ENCODE measurements at places on chromosomes 1 and 21.

DNA sequence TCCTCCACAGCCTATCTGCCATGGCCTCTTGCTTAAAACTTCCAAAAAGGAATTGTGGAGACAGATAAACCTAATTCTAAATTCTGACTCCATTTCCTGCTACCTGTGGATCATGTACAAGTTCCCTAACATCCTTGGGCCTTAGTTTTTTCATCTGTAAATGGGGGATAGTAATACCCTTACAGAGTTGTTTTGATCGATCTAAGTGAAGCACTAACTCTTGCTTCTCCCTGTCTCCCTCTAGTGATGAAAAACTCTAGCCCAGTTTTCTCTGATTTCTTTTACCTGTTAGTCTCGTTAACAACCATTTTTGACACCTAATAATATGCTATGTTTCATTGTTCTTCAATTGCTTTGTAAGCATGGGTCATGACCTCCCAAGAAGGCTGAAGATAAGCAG lies 65.9 kb downstream of the TM2D1 start:
- DNase-seq = no peak

- no peak for DNase-seq
These were observed 37.4 kb downstream of the CC2D1B start for GRCh38 chr1:52328615-52329014.

GRCh38 chr1:170583186-170583585 lies 51.2 kb downstream of the GORAB start:
- no peak for DNase-seq

- DNase-seq = no peak
These were observed 29.4 kb upstream of the POU3F1 start for GRCh38 chr1:38076038-38076437.

DNA sequence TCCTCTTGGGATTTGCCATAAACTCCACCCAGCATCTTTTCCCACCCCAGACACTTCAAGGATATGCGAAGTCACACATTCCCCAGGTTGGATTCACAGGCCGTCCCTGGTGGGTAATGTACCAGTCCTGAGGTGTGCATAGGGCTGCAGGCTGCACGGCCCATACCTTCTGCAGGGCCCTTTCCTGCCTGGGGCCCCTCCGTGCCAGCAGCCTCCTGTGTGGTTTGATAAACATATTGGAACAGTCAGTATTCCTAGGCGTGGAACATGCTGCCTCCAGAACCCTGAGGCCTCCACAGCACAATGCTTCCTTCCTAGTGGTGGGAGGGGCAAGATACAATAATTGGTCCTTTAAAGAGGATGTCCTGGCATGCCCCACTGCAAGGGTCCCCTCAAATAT lies 26.6 kb downstream of the IL10RB start:
- DNase-seq = no peak

GRCh38 chr1:58907398-58907797 lies 123.6 kb upstream of the JUN start:
- DNase-seq = no peak

GRCh38 chr1:192552760-192553191 lies 22.8 kb upstream of the RGS1 start:
- DNase-seq = no peak

DNA sequence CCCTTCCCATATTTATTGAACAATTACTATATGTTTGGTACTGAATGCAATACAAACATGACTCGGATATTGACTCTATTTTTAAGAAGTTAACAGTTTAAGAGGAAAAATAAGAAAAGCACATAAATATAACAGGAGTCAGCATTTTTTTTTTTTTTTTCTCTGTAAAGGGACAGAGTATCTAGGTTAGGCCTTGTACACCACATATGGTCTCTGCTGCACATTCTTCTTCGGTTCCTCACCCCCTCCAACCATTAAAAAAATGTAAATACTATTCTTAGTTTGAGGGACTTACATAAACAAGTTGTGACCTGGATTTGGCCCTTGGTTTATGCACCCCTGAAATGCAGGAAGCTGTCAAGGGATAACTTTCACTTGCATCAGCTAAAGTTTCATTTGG lies 40.4 kb downstream of the PHC2 start:
- no peak for DNase-seq

DNA sequence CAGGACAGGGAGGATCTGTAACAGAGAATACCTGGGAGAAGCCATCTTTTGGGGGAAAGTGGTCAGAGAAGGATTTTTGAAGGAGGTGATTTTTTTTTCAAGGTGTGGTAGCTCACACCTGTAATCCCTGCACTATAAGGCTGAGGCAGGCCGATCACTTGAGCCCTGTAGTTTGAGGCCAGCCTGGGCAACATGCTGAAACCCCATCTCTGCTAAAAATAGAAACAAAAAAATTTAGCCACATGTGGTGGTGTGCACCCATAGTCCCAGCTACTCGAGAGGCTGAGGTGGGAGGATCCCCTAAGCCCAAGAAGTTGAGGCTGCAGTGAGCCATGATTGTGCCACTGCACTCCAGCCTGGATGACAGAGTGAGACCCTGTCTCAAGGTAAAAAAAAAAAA lies 67.4 kb upstream of the ARTN start:
- DNase-seq = no peak

GRCh38 chr21:26374817-26375216 lies 198.3 kb downstream of the CYYR1 start:
- no peak for DNase-seq

DNA sequence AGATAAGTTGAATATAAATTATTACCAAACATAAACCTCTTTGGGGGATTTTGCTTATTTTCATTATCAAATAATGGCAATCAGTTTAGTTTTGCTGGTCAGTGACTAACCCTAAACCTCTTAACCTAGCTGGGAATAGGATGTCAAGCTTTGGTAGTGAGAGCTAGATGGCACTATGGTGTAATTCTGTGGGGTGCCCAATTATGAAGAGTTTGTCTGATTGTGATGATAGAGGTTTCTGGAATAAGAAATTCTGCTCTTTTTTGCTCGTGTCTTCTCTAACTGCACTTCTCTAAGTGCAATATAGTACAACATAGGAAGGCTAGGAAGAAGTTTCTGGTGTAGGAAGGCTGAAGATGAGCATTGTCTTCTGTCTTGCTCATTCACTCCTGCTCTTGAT lies 59.8 kb downstream of the XCL1 start:
- no peak for DNase-seq

DNA sequence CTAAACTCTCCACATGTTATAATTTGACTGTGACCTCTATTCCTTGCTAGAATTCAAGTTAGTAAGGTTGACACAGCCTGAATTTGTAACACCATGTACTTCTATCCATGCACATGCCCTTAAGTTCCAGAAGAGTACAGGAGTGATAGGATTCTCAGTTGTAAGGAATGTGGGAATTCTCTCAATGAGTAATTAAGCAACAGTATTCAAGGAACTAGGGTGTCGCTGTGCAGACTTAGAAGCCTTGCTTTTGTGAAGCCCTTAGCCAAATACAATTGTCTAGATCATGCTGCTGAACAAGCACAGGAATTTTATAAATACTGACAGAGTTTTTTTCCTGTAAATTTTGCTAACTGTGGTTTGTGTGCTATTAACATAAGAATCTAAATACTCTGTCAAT lies 276.3 kb upstream of the PTBP2 start:
- DNase-seq = no peak

Measured in effector memory CD8-positive, alpha-beta T cell (primary cell).